ENCODE measurements at places on chromosomes 16 and 17.

GRCh38 chr16:5858180-5858579 is 760.6 kb upstream of the EEF2KMT start:
- no peak for DNase-seq

DNA sequence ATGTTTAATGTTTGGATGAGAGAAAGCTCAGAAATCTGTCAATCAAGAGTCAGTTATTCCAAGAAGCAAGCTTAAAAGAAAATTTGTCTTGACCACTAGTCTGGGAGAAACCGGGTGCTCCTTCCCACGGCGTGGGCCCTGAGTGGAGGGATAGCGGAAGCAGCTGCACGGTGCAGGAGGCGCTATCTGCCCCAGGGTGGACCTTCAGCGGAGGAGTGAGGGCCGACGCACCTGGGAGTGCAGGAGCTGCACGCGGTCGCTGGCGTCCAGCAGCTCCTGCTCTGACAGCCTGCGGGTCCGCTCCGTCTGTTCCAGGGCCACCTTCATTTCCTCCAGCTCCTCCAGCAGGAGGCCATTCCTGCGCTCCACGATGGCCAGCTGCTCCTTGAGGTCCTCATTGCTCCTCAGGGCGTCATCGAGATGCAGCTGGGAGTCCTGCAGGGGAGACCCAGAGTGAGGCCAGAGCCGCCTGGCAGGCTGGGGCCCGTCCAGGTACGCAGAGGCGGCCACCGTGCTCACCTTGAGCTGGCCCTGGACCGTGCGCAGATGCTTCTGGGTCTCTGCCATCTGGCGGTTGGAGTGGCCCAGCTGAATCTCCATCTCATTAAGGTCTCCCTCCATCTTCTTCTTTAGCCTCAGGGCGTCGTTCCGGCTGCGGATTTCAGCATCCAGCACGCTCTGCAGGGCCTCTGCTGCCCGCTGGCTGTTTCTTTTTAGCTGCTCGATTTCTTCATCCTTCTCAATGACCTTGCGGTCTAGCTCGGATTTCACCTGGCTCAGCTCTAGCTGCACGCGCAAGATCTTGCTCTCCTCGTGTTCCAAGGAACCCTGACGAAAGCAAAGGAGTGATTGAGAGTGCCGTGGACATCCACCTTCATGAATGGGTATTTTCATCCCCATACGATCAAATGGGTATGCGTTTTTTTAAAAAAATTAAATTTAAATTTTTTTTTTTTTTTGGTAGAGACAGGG is 63.5 kb downstream of the MYH13 start:
- no peak for DNase-seq

DNA sequence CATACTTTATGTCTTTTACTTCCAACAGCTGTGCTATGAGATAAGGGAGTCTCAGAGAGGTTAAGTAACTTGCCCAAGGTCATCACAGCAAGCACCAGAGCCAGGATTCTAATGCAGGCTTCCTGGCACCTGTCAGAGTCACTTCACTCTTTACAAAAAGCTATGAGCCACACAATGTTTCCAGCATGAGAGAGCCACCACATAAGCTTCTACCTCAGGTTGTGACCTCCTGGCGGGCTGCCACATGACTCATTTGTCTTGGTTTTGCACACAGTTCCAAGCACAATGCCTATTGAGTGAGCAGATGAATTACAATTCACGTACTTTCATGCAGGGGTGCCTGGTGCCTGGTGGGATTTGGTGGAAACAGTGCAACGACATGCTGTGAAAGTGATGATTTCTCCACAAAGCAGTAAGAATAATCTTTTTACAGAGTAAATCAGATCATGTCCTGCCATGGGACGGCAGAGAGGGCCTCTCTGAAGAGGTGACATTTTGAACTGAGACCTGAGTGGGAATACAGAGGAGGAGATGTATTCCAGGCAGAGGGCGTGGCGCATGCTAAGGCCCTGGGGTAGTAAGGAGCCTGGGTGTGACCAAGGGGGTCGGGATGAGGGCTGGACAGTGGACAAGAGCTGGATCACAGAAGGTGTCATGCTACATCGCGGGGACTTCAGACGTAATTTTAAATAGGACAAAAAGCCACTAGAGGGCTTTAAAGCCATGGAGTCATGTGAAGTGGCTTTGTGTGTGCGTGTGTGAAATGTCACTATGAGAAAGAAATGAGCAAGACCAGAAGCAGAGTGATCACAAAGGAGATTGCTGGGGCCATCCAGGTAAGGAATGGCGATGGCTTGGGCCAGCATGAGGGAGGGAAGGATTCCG is 53.4 kb downstream of the CACNG3 start:
- DNase-seq = no peak

- no peak for DNase-seq
Measured at GRCh38 chr17:46756081-46756735, 62.3 kb downstream of the WNT3 start.

DNA sequence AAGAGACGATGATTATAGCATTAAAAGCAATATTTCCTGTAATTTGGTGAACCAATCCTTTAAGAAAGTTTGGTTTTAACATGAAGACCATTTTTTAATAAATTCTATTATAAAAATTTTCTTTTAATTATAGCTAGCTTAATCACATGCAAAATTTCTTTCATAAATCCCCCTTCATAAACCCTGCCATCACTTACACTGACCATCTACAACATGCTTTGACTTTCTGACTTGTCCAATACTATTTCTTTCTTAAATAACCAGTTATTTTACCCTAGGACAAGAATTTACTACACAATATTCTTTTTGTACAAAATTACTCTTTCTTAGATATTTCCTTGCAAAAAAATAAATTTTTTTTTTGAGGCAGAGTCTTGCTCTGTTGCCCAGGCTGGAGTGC is 1334.8 kb downstream of the CDH11 start:
- no peak for DNase-seq

DNA sequence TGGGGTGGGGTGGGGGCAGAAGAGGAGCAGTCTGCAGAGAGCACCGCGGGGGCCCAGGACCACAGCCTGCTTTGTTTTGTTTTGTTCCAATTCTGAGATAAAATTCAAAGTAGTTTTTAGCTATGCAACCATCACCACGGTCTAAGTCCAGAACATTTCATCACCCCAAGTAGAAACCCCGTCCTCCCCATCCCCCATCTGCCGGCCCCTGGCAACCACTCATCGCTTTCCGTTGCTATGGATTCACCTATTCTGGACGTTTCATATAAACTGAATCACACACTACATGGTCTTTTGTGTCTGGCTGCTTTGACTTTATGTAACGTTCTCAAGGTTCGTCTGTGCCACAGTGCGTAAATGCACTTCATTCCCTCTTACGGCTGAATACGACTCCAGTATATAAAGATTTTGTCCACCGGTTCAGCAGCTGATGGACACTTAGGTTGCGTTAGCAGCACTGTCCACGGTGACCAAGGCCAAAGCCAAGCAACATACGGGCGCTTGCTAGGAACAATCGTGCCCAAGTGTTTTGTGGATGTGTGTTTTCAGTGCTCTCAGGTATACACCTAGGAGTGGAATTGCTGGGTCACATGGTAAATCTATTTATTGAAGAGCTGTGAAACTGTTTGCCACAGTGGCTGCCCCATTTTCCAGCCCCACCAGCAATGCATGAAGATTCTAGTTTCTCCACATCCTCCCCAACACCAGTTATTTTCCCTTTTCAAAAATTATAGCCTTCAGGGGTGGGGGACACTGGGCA is 27.7 kb upstream of the RASD1 start:
- DNase-seq = no peak

DNA sequence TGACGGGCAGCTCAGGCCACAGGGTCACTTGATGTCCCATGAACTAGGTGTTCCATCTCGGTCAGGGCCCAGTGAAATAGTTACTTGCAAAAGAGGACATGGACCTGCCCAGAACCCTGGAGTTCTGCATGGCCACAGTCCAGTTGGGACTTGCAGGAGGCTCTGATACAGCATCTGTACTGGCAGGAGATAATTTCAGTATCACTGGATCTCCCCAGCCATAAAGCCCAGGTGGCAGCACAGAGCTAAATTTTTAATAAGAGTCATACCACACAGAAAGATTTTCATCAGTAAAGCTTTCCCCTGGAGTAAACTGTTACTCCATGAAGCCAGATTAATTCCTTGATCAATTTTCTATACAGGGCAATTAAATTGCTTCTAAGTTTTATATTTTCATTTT is 18.0 kb upstream of the SLC16A5 start:
- no peak for DNase-seq

Measured in stimulated activated CD4-positive, alpha-beta T cell treated with anti-CD3 and anti-CD28 coated beads, Interleukin-1b, Interleukin-23, amount 100 ng/mL, for 1 hour (primary cell).